NCI-H1092 (cell line): ENCODE measurements at places on chromosomes 7 and 10.

DNA sequence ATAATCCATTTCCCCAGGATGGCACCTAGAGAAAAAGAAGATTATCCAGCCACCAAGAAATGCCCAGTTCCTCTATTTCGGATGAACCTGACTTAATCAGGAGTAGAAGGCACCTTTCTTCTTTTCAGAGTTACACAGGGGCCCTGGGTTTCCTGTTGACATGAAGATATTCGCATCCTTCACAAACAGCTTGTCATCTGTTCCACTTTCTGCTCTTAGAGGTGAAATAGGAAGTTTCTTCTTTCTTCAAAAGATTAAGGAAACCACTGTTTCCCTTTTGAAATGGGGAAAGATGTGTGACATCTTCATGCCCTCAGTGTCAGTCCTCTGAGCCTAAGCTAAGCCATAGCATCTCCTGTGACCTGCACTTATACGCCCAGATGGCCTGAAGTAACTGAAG lies 39.1 kb upstream of the RAB18 start:
- no peak for DNase-seq

- DNase-seq = no peak
Measured at GRCh38 chr10:72276421-72277339, 3.0 kb downstream of the DDIT4 start.

- DNase-seq = no peak
Measured at GRCh38 chr10:77383861-77384553, 253.6 kb downstream of the KCNMA1 start.

- no peak for DNase-seq
Measured at GRCh38 chr7:137269240-137269639, 74.3 kb downstream of the PTN start.

DNA sequence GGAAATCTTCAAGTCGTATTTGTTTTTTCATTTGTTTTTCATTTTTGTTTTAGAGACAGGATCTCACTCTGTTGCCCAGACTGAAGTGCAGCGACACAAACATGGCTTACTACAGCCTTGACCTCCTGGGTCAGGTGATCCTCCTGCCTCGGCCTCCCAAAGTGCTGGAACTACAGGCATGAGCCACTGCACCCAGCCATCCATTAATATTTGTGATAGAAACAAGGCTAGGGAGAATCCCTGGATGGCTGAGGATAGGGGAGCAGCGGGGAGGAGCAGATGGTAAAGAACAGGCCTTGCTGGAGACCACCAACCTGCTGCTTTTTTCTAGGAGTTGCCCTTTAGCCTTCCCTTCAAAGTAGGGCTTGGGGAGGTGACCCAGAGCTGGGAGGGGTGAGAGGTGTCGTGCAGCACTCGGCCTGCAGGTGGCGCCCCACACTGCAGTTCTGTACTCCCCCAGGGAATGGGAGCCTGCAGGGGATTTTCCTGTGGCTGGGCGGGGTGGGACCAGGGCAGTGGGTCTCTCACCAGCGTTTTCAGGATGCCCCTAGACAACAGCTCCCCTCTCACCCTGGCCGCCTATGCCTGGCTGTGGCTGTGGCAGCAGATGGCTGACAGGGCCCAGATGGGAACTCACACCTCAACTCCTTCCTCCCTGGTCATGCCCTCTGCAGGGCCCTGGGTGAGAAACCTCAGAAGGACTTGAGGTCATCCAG lies 12.6 kb upstream of the CDH23 start:
- peak; percentile 17 for DNase-seq

- DNase-seq = no peak
Measured at GRCh38 chr7:103009466-103010185, 65.0 kb downstream of the FBXL13 start.

DNA sequence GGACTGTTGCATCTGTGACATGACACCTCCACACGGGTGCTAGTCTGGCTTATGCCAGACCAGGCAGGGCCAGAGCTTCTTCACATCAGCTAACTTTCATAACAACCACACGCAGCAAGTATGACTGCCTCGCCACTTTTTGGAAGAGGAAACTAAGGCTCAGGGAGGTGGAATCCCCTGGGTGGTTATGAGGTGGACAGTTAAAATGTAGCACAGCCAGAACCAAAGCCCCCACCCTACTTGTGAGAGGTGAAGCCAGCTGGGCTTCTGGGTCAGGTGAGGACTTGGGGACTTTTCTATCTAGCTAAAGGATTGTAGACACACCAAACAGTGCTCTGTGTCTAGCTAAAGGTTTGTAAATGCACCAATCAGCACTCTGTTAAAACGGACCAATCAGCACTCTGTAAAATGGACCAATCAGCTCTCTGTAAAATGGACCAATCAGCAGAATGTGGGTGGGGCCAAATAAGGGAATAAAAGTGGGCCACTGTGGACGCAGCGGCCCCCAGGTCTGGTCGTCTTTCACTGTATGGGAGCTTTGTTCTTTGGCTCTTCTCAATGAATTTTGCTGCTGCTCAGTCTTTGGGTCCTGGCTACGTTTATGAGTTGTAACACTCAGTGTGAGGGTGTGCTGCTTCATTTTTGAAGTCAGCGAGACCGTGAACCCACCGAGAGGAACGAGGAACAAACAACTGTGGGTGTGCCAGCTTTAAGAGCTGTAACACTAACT lies 171.0 kb downstream of the PTPN20 start:
- DNase-seq = no peak

DNA sequence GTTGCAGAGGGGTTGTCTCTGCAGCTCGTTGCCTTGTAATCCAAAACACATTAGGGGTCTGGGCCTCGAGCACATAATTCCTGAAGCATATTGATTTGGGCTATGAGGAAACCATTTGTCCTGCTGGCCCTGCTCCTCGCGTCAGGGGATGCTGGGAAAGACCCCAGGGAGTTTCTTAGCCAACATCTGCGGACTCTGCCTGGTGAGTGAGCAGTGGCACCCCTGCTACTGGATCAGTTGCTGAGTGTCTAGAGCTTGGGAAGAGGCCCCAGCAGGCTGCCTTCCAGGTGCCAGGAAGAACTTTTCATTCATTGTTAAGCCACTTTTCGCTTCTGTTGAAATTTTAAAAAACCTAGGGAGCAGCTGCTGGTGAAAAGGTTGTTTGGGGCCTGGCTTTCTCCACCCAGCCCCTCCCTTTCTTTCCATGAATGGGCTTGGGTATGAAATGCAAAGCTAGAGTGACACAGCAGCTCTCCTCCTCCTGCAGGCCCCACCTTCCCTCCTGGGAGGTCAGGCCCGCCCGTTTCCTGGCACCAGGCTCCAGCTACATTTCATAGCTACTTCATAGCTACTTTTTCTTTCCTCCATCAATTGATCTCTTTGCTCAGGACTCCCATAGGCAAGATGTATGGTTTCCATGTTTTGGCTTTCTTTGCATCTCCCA lies 26.8 kb downstream of the TACR2 start:
- no peak for DNase-seq

DNA sequence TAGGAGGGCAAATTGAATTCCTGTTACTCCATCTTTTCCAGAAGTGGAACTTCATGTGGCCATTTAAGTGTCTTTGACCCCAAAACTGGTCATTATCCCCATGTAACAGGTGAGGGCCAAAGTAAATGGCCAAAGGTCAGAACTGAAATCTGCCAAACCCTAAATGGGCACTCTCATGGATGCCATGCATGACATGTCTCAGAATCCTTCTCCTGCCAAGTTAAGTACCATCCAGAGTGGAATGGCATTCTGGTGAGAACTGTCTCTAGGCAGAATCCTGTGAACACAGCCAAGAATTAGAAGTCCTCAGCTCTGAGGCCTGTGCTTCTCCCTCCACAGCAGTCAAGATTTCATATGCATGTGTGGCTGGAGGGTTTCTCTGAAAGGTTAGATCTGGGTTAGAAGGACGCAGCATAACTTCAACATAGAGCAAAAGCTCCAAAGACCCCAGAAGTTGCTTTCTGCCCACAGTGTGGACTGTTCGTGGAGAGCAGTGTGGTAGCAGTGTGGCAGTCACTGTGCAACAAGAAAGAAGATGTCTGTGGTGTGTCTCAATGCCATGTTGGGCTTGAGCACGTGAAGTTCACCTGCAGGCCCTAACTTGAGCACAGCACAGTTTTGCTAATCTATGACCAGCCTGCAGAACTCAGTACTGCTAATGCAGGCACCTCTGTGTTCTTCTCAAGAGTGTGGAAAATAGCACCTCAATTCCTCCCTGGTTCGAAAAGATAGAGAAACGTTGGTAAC lies 121.3 kb downstream of the ADCY1 start:
- DNase-seq = no peak
